ENCODE measurements at places on chromosomes 7 and 10.

DNA sequence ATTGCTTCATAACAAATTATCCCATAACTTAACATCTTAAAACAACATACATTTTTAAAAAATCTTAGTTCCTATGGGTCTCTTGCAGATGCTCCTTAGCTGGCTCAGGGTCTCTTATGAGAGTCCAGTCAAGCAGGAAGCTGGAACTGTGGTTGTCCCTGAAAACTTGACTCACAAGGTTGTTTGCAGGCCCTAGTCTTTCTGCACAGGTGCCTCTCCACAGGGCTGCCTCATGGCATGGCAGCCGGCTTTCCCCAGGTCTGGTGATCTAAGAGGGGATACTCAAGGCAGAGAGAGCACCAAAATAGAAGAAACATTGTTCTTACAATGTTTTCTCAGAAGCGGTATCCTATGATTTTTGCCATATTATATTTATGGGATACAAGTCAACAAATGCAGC, 127.1 kb downstream of the CDK14 start:
- DNase-seq = no peak

GRCh38 chr7:37540917-37541316, 92.3 kb upstream of the ELMO1 start:
- no peak for DNase-seq

- DNase-seq = no peak
Observed at GRCh38 chr10:120039046-120039445, 146.5 kb downstream of the SEC23IP start.

GRCh38 chr7:37216923-37217322, 231.7 kb downstream of the ELMO1 start:
- DNase-seq = no peak

DNA sequence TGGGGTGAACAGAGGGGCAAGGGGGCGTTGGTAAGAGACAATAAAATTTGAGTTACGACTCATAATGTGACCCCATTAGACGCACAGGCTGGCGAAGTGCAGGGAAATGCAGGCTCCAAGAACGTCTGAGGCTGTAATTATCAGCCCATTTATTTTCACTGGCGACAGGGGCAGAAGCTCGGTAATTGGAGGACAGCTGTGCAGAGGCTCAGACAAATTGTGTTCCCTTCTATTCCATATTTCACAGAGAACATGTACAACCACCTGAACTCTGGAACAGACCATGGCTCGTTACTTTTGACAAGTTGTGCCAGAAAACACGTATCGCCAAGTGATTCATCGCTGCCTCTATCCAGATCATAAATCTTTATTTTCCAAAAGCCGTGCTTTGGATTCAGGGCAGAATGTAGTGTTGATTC, 137.3 kb upstream of the FRMD4A start:
- no peak for DNase-seq

DNA sequence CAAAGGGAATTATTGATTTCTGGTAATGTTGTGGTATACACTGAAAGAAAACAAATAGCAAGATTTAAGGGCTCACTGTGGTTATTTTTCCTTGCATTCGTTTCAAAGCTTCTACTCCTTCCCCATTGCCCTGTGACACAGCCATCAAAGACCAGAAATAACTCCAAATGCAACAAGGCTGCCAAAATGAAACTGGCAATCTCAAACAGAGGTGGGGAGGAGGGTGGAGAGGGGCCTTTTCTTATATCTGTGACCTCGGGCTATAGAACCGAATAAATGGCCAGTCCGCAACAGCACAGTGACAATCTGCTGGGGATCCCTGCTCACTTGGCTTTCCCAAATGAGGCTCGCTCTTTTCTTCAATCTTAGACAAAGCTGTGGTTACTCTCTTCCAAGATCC, 17.4 kb upstream of the SPOCK2 start:
- DNase-seq = no peak

DNA sequence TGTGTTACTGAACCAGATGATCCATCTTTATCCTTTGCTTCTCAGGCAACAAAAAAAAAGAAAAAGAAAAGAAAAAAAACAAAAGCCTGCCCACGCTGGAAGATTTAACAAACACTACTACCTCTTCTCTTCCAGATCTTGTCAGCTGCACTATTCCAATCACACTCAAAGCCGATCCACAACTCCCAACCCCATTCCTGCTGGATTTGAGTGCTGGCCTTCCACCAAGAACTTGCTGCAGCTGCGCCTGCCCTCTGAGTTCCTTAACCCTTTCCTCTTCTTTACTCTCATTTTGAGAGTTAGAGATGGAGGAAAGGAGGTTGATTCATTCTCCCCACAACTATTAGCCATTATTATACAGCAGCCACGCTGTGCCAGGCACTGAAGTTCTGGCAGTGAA, 16.0 kb upstream of the ITGA8 start:
- DNase-seq = no peak

GRCh38 chr10:90407131-90407530, 450.7 kb downstream of the HTR7 start:
- no peak for DNase-seq

GRCh38 chr10:70673043-70673928, 980 bp downstream of the ADAMTS14 start:
- no peak for DNase-seq

GRCh38 chr7:1054438-1054837, 10.1 kb downstream of the GPR146 start:
- DNase-seq = no peak

- no peak for DNase-seq
Observed at GRCh38 chr7:2511769-2512168, 7.8 kb upstream of the LFNG start.

- DNase-seq = no peak
Observed at GRCh38 chr7:79084423-79084822, 369.0 kb downstream of the MAGI2 start.

DNA sequence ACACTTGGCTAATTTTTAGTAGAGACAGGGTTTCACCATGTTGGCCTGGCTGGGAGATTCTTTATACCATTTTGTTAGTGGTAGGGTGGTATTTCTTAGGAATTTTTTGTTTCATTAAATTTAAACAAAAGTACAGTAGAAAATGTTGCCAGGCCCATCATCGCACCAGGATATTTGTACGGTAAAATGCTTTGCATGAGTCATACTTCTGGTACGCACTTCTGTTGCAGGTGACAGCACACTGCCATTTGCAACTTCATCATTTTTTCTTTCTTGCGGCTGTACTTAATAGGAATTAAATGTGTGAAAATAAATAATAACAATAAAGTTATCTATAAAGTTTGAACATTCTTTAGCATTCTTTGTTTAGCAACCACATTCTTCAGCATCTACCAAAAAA, 195.6 kb downstream of the SKAP2 start:
- no peak for DNase-seq

GRCh38 chr10:105679781-105680180, 1038.7 kb downstream of the SORCS3 start:
- no peak for DNase-seq

DNA sequence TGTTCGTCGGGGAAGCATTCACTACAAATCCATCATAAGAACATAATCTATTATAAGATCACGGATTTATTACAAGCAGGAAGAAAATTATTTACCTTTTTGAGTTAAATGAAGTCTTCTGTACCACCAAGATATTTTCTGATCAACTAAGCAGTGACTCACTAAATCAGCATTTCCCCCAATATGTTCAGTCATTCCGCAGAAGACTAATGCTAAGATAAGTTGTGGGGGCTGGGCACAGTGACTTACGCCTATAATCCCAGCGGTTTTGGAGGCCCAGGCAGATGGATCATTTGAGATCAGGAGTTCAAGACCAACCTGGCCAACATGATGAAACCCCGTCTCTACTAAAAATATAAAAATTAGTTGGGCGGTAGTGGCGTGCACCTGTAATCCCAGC, 144.2 kb upstream of the EGR2 start:
- DNase-seq = no peak

DNA sequence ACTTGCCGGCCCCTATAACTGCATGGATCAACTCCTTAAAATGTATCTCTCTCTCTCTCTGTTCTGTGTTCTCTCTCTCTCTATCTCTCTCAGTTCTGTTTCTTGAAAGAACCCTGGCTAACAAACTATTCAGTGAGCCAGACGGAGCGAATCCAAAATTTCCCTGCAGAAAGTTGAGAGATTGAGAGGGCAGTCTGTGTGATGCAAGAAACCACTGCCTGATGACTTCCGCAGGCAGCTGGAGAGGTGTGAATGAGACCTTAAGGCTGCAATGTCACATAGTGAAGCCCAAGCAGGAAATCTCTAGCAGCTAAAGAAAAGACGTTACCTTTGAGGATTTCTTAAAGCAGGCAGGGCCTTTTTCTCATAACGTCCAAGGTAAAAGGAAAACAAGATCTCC, 17.3 kb downstream of the FAM107B start:
- no peak for DNase-seq

GRCh38 chr7:113444261-113444660, 325.9 kb upstream of the SMIM30 start:
- no peak for DNase-seq

GRCh38 chr10:101310529-101311184, 43.3 kb upstream of the BTRC start:
- no peak for DNase-seq

- no peak for DNase-seq
Observed at GRCh38 chr10:95457319-95457886, 103.8 kb downstream of the SORBS1 start.

- DNase-seq = no peak
Observed at GRCh38 chr7:125644109-125644508, 714.5 kb upstream of the POT1 start.

DNA sequence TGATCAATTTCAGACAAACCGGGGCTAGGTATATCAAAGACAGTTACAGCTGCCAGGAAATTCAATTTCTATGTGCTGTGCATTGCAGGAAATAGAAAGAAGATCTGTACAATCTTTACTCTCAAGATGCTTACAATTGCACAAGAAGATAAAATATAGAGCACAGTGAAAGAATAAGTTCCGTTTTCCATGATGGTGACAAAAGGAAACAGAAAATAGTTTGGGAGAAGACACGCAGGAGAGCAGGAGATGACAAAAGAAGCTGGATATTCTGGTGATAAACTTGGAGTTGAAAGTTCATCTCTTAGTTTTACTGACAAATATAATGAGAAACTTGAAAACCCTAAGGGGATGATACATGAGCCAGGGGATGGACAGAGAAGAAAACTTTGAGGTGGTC, 646.0 kb downstream of the PARD3 start:
- DNase-seq = no peak

GRCh38 chr7:135204341-135204749, 7.0 kb downstream of the WDR91 start:
- DNase-seq = no peak

DNA sequence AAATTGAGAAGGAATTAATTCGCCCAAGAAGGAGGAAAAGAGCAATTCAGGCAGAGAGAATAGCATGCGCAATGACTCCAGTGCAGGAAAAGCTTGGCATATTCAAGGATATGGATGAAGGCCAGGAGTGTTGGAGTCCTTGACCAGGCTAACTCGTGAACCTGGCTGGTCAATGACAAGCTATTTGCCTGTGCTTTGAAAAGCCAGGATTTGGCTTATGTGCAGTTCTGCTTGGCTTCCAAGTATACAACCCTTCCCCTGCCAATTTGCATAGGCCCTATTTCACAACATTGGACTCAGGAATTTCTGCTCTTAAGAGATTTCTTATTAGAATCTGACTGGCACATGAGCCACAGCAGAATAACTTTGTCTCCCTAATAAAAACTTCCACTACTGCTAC, 72.3 kb upstream of the SP8 start:
- DNase-seq = no peak

GRCh38 chr10:70430493-70431445, 10.7 kb downstream of the NODAL start:
- no peak for DNase-seq
